Osteocyte (in vitro differentiated cells): ENCODE measurements at places on chromosomes 13 and 19. TPM values are rescaled to one million over a fixed set of nuclear protein-coding genes. Genes with fewer than 3 reads are reported as not detected.

ICAM4 gene
- not detected in 2 replicates for total RNA-seq

DNA sequence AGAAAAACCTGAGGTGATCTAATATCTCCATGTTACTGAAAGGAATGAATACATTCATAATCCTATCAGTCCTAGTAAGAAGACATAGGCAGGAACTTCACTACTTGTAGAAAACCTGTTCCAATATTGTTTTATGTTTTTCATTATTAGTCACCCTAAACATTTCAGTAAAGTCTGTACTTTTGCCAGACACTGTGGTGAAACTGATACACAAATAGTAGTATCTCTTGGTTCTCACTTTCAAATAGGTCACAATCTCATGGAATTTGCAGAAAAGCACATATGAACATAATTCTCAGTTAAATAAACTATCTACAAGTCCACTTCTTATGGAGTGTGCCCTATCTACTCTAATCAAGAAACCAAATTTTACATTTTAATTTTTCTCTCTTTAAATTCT, 88.3 kb upstream of the PCDH9 start:
- no peaks in the 10 kb centered on the region for H3K27me3 ChIP-seq
- H3K4me3 ChIP-seq, result no peak overlapping the region
- no peaks in the 10 kb centered on the region for H3K36me3 ChIP-seq
- H3K4me1 ChIP-seq, result no peaks in the 10 kb centered on the region
- DNase-seq, result no peak

TYROBP gene
- total RNA-seq, result not detected in 2 replicates

- no peaks in the 10 kb centered on the region for H3K36me3 ChIP-seq
- no peak overlapping the region for H3K4me3 ChIP-seq
- no peak overlapping the region for H3K27ac ChIP-seq
- peaks cover 2% of the 10 kb centered on the region for H3K27me3 ChIP-seq
- peaks cover 2% of the 10 kb centered on the region for H3K4me1 ChIP-seq
- no peak for DNase-seq
These were observed 16.0 kb upstream of the EMC10 start for GRCh38 chr19:50460161-50460765.

DNA sequence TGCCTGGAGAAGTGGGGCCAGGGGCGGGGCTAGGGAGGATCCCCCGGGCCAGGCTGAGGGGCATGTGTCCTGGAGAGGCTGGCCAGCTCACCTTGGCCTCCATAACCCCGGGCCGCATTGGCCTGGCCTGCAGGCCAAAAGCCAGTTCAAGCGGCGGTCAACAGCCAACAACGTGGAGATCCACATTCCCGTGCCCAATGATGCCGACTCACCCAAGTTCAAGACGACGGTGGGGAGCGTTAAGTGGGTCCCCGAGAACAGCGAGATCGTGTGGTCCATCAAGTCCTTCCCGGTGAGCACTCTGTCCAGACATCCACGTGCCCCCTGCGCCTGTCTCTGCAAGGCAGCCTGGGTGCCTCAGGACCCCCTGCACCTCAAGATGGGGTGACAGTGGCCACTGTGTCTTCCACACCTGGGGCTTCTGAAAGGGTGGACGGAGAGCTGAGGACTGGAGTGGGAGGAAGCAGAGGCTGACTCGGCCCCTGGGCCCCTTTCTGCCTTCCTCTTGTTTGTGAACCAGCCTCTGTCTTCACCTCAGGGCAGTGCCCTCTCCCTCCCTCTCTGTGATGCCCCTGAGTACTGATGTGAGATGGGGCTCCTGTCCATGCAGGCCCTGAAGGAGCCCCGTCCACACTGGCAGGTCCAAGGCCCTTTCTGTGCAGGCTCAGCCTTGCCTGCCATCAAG, 31.1 kb downstream of the AP1M1 start:
- no peak overlapping the region for H3K27ac ChIP-seq
- peaks cover 25% of the 10 kb centered on the region for H3K36me3 ChIP-seq
- H3K27me3 ChIP-seq, result no peaks in the 10 kb centered on the region
- no peak overlapping the region for H3K4me3 ChIP-seq

LILRB2 gene
- not detected in 2 replicates for total RNA-seq

DNA sequence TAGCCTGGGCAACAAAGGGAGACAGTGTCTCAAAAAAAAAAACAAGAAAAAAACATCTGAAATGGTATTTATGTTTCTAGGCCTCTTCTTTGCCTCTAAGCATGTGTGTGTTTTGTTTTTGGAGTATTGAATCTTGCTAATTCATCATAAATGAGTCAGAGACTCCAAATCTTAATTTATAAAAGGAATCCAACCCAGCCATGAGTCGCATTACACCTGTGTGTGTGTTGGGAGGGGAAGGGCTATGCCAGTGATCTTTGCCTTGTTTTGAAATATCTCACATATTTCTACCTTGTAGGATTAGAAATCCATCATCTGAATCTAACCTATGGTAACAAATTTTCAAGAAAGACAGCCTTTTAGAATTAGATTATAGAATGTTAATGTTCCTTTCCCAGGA, 4.0 kb downstream of the ZNF331 start:
- H3K27me3 ChIP-seq, result no peaks in the 10 kb centered on the region
- H3K27ac ChIP-seq, result no peak overlapping the region

DNA sequence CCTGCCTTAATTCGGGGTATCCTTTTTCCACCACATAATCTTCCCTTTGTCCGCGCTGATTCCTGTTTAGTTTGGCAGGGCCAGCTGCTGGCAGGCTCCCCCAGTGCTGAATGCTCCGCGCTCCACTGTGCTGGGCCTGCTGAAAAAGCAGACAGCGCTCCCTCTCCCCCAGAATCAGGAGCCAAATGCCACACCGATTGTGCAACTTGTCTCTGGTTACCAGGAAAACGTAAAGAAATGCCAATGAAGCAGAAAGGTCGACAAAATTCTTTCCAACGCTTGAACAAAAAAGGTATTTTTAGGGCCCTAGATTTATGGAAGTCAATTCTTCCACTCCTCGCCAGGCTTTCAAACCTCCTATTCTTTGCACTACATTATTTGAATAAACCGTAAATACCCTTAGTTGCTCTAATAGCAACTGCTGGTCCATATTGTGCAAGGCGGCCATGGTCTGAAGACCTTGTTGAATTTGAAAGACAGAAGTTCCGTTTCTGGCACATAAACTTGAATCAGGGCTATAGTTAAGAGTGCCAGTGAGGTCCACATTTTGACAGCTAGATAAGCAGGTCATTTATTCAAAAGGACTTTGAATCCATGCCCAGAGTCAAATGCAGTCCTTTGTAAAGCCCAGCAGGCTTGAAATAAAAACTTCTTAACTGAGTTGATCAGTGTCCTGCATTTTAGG, 206.7 kb upstream of the RFC3 start:
- no peaks in the 10 kb centered on the region for H3K36me3 ChIP-seq
- H3K27ac ChIP-seq, result peak overlapping the region; percentile 62
- H3K4me3 ChIP-seq, result peak overlapping the region; percentile 50

GRCh38 chr13:94192431-94192975, 287.0 kb downstream of the DCT start:
- H3K36me3 ChIP-seq, result peaks cover 3% of the 10 kb centered on the region
- no peak for DNase-seq
- no peaks in the 10 kb centered on the region for H3K27me3 ChIP-seq
- no peak overlapping the region for H3K27ac ChIP-seq
- peaks cover 33% of the 10 kb centered on the region for H3K4me1 ChIP-seq

GNG7 gene
- total RNA-seq, result 5.1 TPM in 2 replicates

DNA sequence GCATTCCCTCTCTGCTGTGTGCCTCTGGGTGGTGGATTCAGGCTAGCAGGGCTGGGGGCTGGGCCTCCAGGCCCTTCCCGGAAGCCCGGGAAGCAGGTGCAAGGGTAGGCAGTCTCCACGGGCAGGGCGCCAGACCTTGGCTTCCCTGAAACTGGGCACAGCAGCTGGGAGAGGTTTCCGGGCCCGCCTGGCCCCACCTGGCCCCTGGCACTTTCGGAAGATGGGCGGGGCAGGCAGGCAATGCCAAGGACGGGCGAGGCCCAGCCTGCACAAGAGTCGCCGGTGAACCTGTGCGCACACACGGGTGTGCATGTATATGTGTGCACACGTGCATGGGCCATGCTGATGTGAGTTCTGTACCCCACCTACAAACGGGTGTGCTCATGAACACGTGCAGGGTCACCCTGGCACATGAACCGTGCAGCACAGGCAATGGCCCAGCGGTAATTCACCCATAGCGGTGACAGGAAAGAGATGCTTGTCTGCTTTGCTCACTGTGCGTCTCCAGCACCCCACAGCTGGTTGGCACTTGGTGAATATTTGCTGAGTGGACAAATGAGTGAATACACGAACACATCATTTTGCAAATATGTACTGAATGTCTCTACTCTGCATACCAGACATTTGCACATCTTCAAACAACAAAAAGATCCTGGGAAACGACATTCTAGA, 15.3 kb downstream of the GADD45B start:
- no peak for DNase-seq
- peak overlapping the region; percentile 43 for H3K4me3 ChIP-seq
- peak overlapping the region; percentile 96 for H3K27ac ChIP-seq
- no peaks in the 10 kb centered on the region for H3K27me3 ChIP-seq

ZNF708 gene
- total RNA-seq, result 12.3 and 12.8 TPM in 2 replicates

DNA sequence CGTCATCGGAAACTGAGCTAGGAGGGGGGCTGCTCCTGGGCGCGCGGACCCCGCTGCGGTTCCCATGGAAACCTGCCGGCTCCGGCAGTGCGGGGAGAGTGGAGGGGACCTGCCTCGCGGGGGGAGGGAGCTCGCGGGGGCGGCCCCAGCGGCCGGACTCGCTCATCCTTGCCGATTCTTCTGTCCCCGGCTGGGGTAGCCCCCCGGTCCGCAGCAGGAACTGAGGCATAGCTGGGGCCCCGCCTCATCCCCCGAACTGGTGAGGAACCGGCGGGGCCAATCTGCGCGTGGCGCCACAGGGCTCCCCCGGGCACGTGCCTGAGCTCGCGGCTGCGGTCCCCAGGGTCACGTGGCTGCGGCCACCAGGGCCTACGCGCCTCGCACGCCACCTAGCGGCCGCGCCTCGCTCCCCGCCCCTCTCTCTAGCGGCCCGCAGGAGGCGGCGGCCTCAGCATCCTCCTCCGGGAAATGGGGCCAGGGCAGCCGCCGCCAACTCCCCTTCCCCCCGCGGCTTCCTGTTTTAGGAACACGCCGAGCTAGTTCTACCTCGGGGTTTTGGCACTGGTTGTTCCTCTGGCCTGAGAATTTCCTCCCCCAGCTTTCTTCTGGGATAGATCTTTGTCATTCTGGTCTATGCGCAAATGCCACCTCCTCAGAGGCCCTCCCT, 1.7 kb upstream of the ELAVL3 start:
- H3K4me3 ChIP-seq, result peak overlapping the region; percentile 65
- peaks cover 16% of the 10 kb centered on the region for H3K4me1 ChIP-seq
- no peaks in the 10 kb centered on the region for H3K36me3 ChIP-seq
- peak; percentile 93 for DNase-seq
- no peak overlapping the region for H3K27ac ChIP-seq

ADAT3 gene
- total RNA-seq, result 6.8 and 7.4 TPM in 2 replicates

GRCh38 chr13:68467160-68467559, 1237.0 kb upstream of the PCDH9 start:
- H3K4me1 ChIP-seq, result no peaks in the 10 kb centered on the region
- H3K4me3 ChIP-seq, result no peak overlapping the region
- H3K27ac ChIP-seq, result no peak overlapping the region
- no peaks in the 10 kb centered on the region for H3K27me3 ChIP-seq
- no peak for DNase-seq
- H3K36me3 ChIP-seq, result no peaks in the 10 kb centered on the region

GRCh38 chr19:47280183-47280797, 5.6 kb downstream of the INAFM1 start:
- H3K27ac ChIP-seq, result no peak overlapping the region
- DNase-seq, result no peak
- no peak overlapping the region for H3K4me3 ChIP-seq
- no peaks in the 10 kb centered on the region for H3K27me3 ChIP-seq
- peaks cover 22% of the 10 kb centered on the region for H3K4me1 ChIP-seq

PLIN4 gene
- not detected in 2 replicates for total RNA-seq

FUT2 gene
- not detected in 2 replicates for total RNA-seq

DNA sequence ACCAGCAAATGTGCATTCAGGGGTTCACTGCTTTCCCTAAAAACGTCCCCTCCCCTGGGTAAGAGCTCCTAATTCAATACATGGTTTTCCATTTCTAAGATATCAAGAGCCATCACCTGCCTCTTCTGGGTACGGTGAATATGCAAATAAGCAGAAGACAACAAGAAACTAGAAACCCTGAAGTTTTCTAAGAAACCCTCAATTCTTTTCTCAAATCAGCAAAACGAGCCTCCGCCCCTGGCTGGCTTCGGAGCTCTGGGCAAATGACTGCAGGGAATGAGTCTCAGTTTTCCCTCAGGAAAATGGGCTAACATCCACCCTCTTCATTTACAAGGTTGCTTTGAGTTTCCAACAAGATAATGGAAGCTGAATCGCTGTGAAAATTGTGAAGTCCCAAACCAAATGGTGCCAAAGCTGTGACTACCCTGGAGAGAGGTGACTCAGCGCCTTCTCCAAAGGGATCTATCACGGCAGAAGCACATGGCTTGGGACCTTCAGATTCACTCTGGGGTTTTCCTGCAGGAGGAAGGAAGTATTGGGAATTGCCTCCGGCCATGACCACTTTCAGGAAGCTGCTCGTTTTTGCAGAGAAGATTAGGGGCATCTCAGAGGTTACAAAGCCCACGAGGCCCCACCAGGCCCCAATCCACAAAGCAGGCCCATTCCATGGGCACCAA, 26.6 kb downstream of the KLF2 start:
- no peak overlapping the region for H3K27ac ChIP-seq
- no peak for DNase-seq
- peaks cover 1% of the 10 kb centered on the region for H3K4me1 ChIP-seq
- H3K27me3 ChIP-seq, result no peaks in the 10 kb centered on the region
- no peak overlapping the region for H3K4me3 ChIP-seq

LILRB3 gene
- not detected in 2 replicates for total RNA-seq

EPSTI1 gene
- total RNA-seq, result 10.5 and 13.2 TPM in 2 replicates

DNA sequence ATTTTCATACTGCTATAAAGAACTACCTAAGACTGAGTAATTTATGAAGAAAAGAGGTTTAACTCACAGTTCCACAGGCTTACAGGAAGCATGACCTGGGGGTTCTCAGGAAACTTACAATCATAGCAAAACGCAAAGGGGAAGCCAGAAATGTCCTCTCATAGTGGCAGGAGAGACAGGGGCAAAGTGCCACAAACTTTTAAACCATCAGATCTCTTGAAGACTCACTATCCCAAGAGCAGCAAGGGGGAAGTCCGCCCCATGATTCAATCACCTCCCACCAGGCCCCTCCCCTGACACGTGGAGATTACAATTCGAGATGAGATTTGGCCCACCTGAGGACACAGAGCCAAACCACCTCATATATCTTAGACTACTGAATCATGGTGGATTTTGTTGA, 198.7 kb downstream of the KCTD12 start:
- peaks cover 18% of the 10 kb centered on the region for H3K4me1 ChIP-seq
- H3K36me3 ChIP-seq, result no peaks in the 10 kb centered on the region
- DNase-seq, result no peak
- H3K27ac ChIP-seq, result no peak overlapping the region
- H3K27me3 ChIP-seq, result peaks cover 2% of the 10 kb centered on the region

UPK1A gene
- total RNA-seq, result not detected in 2 replicates

JSRP1 gene
- not detected in 2 replicates for total RNA-seq

DNA sequence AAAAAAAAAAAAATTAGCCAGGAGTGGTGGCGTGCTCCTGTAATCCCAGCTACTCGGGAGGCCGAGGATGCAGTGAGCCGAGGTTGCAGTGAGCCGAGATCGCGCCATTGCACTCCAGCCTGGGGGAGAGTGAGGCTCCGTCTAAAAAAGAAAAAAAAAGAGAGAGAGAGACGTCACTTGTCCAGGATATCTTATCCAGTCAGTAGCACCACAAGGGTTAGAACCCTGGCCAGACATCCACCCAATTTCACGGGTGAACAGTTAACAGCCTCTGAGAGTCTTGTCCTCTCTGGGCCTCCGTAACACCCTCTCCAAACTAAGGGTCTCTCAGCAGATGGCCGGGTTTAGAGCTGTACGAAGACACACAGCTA, 917 bp upstream of the CLPTM1 start:
- peaks cover 41% of the 10 kb centered on the region for H3K4me1 ChIP-seq
- H3K36me3 ChIP-seq, result no peaks in the 10 kb centered on the region
- H3K27ac ChIP-seq, result peak overlapping the region; percentile 99
- H3K4me3 ChIP-seq, result peak overlapping the region; percentile 96
- DNase-seq, result no peak
